ENCODE measurements at places on chromosomes 11 and 22.

DNA sequence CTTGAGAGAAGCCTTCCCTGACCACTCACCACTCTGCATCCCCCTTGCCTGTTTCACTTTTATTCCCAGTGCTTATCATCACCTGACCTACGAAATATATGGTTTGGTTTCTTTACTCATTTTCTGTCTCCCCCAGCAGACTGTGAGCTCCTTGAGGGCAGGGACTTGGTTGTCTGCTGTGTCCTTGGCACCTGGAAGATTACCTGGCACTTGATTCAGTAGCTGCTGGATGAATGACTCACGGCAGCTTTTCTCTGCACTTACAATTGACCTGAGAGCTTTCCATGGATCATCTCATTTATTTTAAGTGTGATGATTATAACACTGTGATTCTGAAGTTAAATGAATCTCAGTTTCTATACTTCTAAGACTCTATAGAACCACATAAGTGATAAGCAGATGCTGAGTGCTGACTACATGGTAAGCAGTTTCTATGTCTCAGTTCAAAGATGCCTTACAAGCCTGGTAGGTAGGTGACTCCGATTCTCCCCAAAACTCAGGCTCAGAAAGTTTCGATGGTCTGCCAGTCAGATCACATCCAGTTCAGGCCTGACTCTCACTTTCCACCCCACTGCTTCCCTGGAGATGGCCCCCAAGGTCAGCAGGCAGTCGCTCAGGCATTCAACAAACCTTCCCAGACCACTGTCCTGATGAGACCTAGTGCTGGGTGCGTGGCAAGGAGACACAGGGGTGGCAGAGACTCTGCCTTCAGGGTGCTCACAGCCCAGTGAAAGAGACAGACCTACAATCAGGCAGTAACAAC, 11.6 kb downstream of the IL2RB start:
- DNase-seq, result no peak

GRCh38 chr11:89612096-89612495, 98.0 kb upstream of the TRIM77 start:
- DNase-seq, result no peak

DNA sequence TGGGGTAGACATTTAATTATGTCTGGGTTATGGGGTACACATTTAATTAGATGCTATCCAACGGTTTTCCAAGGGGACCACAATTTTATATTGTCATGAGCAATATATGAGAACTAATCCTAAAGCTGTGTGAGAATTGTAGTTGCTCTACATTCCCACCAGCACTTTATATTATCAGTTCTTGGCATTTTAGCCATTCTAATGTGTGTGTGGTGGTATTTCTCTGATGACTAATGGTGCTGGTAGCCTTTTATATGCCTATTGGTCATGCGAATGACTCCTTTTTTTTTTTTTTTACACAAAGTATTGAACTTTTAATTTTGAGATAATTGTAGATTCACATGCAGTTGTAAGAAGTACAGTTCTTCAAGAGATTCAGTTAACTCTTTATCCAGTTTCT, 26.2 kb downstream of the TMEM135 start:
- DNase-seq, result peak; percentile 9

DNA sequence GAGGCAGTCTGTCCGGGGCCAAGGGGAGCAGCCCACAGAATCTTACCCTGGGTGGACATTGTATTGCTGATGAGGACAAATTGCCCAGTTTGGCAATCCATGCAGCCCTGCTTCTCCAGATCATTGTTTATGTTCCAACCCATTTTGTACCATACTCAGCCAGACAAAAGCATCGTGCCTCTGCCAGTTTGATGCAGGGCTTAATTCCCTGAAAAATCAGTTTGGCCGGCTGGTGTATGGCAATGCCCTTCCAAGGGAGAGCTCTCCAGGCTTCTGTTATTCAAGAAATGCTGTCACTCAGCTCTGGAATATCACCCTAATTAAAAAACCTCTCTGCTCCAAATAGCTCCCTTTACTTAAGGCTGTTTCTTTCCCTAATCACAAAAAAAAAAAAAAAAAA, 697.7 kb downstream of the TBC1D22A start:
- DNase-seq, result no peak

- DNase-seq, result no peak
Measured at GRCh38 chr11:111761036-111761435, 5.2 kb downstream of the PPP2R1B start.

DNA sequence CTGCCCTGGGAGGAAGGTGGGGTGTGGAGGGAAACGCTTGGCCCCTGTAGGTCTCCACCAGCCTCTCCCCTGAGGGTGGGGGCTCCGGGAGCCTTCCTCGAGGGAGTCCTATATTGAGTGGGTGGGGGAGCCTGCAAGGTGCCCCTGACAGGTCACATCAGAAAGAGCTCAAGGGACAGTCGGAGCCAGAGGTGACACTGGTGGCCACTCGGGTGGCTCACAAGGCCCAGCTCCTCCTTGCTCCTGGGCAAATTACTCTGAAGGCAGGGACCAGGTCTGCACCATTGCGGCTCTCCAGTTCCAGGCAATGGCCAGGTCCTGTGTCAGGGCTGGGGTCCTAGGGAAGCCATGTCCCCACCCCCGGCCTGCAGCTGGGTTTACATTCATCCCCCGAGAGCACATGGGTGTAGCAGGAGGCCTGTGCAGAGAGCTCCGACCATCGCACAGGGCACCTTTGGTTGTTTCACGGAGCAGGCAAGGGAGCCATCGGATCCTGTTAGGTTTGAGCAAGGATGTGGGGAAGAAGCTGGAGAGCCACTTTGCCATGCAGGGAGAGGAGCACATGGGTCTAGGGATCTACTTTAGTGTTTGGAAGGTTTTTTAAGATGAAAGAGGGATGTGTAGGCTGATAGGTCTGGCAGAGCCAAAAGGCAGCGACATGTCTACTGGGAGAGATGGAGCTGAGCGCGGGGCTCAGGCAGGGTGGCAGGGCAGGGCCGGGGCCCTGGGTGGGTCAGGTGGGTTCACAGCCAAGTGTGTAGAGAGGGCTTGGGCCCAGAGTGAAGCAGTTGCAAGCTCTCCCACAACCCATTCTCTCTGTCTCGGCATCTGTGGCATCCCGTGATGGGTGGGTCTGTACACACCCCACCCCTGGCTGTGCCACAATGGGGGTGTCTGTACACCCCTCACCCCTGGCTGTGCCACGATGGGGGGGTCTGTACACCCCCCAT, 14.8 kb downstream of the CCND1 start:
- DNase-seq, result no peak
